ENCODE measurements at places on chromosomes 12 and 14.
A peak's percentile ranks its signal among the peaks of the same experiment; 100 is the strongest.

- DNase-seq, result no peak
Measured at GRCh38 chr14:91897106-91897701, 29.9 kb upstream of the TC2N start.

DNA sequence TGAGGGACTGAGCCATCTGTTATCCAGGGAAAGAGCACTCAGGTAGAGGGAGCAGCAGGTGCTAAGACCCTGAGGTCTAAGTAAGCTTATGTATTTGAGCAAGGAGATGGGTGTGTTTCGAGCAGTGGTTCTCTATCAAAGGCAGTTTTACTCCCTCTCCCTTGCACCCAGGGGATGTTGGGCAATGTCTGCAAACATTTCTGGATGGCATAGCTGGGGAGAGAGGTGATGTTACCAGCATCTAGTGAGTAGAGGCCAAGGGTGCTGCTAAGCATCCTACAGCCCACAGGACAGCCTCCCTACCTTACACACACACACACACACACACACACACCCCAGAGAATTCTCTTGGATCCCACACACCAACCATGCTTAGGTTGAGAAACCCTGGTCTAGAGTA lies 221.0 kb upstream of the PWP1 start:
- DNase-seq, result no peak

- DNase-seq, result no peak
Measured at GRCh38 chr12:59040043-59040442, 119.7 kb upstream of the LRIG3 start.

- DNase-seq, result no peak
Measured at GRCh38 chr12:7096979-7097378, 4.7 kb upstream of the C1R start.

GRCh38 chr12:12786351-12786705 lies 869 bp downstream of the APOLD1 start:
- DNase-seq, result no peak

DNA sequence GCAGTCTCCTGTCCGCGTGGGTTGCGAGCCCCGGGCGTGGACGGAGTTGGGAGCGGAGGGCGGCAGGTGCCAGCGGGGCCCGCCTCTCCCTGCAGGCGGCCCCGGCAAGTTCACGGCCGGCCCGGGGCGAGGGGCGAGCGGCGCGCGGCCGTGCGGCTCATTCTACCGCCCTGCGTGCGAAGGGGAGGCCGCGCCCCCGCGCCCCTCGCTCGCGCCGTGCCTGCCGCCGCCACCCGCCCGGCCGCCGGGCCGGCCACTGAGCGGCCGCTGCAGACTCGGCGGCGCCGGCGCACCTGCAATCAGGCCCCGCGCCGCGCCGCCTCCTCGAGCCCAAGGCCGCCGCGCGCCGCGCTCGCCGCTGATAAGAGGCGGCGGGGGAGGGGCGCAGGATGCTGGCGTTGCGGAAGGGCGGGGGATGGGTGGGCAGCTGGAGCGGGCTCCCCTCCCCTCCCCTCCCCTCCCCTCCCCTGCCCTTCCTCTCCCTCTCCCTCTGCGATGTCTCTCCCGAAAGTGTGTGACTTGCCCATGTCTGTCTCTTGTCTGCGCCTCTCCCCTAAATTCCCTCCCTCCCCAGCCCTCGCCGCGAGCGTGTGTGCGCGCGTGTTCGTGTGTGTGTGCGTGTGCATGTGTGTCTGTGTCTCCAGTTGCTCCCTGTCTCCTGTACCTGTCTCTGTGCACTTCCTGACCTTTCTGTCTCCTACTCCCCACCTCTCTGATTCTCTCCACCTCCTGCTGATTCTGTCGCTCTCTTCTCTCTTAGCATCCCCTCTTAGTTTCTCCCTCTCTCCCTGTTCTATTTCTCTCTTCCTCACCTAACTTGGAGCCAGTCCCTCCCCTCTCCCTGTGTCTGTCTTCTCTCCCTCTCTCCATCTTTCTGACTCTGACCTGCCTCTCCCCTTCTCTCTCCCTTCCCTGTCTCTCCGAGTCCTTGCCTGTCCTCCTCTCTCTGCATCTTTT lies 768.1 kb upstream of the TBX3 start:
- DNase-seq, result no peak

GRCh38 chr12:27001663-27002062 lies 12.5 kb downstream of the TM7SF3 start:
- no peak for DNase-seq

DNA sequence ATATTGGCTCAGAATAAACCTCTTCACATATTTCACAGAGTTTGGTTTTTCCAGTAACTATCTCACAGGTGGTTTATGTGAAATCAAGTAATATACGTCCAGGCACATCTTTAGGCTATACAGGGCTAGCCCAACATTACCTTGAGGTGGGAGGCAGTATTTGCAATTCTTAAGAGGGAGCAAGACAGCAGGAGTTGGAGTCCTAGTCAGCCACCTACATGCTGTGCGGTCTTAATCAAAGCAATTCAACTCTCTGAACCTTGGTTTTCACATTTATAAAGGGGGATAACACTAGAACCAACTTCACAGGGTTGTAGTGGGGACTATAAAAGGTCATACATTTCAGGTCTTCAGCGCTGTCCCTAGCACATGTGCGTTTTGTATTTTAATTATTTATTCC lies 73.5 kb upstream of the FICD start:
- DNase-seq, result no peak

DNA sequence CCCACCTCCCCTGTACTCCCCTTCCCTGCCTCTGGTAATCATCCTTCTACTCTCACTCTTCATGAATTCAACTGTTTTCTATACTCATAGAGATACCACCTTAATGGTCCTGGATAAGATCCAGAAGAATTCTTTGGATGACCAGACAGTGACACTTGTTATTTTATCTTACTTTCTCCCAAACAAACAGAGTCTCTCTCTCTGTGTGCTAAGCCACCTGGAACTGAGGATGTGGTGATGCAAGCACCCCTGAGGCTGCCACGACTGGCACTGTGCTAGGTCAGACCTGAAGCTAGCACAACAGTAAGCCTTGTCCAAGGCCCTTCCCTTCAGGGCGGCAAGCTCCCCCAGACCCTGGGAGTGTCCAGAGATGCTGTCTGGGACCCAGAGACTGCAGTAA lies 250.2 kb downstream of the C12orf50 start:
- no peak for DNase-seq

- peak; percentile 8 for DNase-seq
Measured at GRCh38 chr12:132030367-132031038, 80.8 kb downstream of the EP400 start.

- no peak for DNase-seq
Measured at GRCh38 chr12:49233842-49234526, 30.9 kb upstream of the TUBA1C start.

DNA sequence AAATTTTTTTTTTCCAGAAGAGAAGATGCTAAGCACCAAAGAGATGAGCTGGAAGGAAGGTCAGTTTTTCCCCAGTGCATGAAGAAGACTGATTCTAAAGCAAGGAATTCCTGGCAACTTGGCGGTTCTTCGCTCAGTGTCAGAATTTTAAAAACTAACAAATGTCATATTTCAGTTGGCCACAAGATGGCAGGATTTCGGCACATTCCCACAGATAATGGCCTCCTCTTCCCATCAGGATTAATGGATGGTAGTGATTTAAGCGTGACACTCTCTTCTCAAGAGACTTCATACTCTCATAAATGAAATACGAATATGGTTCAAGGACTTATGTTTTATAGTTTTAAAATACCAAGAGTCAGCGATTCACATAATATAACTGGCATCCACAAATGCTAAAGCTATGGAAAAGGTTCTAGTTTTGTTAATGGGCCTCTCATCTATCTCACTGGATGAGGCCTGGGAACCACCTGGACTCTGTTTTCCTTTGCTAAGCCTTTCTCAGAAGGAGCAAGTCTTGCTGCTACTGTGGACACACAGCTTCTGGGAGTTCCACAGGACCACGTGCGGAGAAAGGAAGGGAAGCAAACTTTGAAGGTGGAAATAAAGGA lies 46.1 kb upstream of the PTPRO start:
- no peak for DNase-seq

GRCh38 chr12:62947364-62947763 lies 12.4 kb upstream of the PPM1H start:
- DNase-seq, result no peak

DNA sequence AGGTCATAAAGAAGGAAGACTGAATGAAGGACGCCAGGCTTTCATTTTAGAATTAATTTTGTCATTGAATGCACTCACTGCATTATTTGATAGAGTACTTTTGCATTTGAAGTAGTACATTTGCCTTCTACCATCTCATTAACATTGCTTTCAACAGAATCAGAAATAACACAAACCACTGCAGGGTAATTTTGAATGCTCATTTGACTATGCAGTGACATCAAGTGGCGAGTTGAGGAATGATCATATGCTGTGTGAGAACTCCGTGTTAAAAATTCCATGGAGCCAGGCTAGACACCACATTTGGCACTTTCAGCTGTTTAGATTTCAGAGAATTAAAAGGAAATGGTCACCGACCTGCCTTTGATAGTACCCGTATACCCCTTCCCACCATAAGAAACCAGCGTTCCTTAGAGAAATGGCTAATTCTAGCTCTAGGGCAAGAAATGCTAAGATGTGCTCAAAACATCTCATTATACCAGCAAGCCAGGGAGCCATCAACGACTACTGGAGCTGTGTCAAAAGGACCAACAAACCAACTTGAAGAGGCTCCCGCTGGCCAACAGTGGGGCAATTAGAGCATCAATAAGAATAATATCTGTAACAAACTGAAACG lies 16.5 kb downstream of the HEBP1 start:
- DNase-seq, result no peak

- no peak for DNase-seq
Measured at GRCh38 chr12:49604856-49605255, 583 bp downstream of the FAM186B start.

DNA sequence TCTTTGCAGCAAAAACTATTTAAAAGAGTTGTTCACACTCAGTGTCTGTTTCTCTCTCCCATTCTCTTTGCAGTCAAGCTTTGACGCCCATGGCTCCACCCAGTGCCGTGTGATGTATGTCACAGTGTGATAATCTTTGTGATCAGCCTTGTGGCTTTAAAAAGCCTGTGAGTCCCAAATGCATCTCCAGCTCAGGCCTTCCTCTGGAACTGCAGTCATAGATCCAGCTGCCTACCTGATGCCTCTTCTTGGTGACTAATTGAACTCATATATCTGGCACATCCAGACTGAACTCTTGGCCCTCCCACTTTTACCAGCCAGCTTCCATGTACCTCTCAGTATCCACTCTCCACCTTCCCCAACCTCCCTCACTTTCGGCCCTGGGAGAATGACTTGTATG lies 182.8 kb upstream of the ARHGAP5 start:
- DNase-seq, result peak; percentile 34

DNA sequence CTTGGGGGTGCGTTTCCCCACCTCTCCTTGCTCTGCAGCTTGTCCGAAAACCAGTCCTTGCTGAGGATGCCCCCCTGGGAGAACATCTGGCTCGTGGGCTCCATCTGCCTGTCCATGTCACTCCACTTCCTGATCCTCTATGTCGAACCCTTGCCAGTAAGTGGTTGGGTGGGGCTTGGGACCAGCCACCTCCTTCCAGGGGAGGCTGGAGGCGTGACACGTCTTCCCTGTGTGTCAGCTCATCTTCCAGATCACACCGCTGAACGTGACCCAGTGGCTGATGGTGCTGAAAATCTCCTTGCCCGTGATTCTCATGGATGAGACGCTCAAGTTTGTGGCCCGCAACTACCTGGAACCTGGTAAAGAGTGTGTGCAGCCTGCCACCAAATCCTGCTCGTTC lies 57.5 kb downstream of the ANAPC7 start:
- no peak for DNase-seq

DNA sequence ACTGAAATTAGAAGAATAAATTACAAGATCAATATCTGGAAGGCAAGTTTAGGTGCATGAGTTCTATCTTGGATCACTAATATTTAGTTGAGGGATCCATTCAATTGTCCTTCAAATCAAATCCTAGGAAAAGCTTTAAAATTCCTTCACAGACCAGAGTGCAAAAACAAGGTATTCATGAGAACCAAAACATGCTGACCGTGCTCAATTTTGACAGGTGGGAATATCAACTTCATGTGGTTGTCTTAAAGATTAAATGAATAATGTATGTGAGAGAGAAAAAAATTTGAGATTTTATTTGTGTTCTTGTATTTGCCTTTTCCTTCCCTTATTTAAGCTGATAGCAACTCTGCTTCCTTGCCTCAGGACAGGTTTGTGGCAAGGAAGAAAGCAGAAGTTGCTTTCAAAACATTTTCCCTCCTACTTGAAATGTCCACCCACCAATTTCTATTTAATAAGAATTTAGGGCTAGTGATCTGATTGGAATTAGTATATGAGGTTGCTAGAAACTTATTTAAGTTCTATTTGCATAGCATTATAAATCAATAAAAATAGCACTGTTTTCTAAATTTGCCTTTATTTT lies 4.9 kb upstream of the PPP1R12A start:
- DNase-seq, result no peak

Measured in epithelial cell of prostate (primary cell).